Smooth muscle cell of the umbilical artery (primary cell): ENCODE measurements at places on chromosomes 12 and 14. TPM values are rescaled to one million over a fixed set of nuclear protein-coding genes. Genes with fewer than 3 reads are reported as not detected.

The FSCB gene
- under 0.01 and 0.14 TPM in 2 replicates for total RNA-seq

The SCFD1 gene
- total RNA-seq = 147 and 154 TPM in 2 replicates

The ITPK1 gene
- 9.8 and 37.6 TPM in 2 replicates for total RNA-seq

The NKX2-8 gene
- total RNA-seq = not detected in 2 replicates

The ACOT6 gene
- not detected in 2 replicates for total RNA-seq

The WNT1 gene
- total RNA-seq = not detected in 2 replicates

The MYL2 gene
- total RNA-seq = not detected in 2 replicates

The COX8C gene
- total RNA-seq = not detected in 2 replicates

The ANO4 gene
- total RNA-seq = 2.0 and 15.7 TPM in 2 replicates

The STXBP6 gene
- total RNA-seq = 5.6 and 14.1 TPM in 2 replicates

The RHOJ gene
- 3.5 and 4.2 TPM in 2 replicates for total RNA-seq

The CRIP2 gene
- total RNA-seq = 13.1 and 34.2 TPM in 2 replicates

The SIRT4 gene
- 0.69 and 2.7 TPM in 2 replicates for total RNA-seq

The TSHR gene
- not detected in 2 replicates for total RNA-seq

The MYF5 gene
- total RNA-seq = not detected in 2 replicates

The SERPINA5 gene
- not detected in 2 replicates for total RNA-seq

The SERPINA4 gene
- total RNA-seq = not detected in 2 replicates

The FAR2 gene
- total RNA-seq = 0.89 and 4.2 TPM in 2 replicates

The ZNF891 gene
- total RNA-seq = 0.89 and 1.4 TPM in 2 replicates

The UBR7 gene
- 15.7 and 27.3 TPM in 2 replicates for total RNA-seq

The NOS1 gene
- total RNA-seq = not detected in 2 replicates

The HOXC10 gene
- total RNA-seq = 6.2 and 10.7 TPM in 2 replicates

The GNB3 gene
- 3.6 and 4.7 TPM in 2 replicates for total RNA-seq

The PPHLN1 gene
- total RNA-seq = 79.9 and 98.3 TPM in 2 replicates

The RPS6KA5 gene
- 0.30 and 0.46 TPM in 2 replicates for total RNA-seq

The GPR84 gene
- 0.05 TPM in 1 of 2 replicates, not detected in the other for total RNA-seq

The CCDC197 gene
- total RNA-seq = not detected in 2 replicates

The DLST gene
- 59.7 and 95.5 TPM in 2 replicates for total RNA-seq

The TBC1D30 gene
- total RNA-seq = 0.30 and 0.42 TPM in 2 replicates

The TOMM20L gene
- not detected in 2 replicates for total RNA-seq

The PTPRB gene
- 3.0 and 23.5 TPM in 2 replicates for total RNA-seq

The NT5DC3 gene
- 3.9 and 13.8 TPM in 2 replicates for total RNA-seq

The KLHL33 gene
- under 0.01 and 0.05 TPM in 2 replicates for total RNA-seq

The ISM2 gene
- total RNA-seq = 0.14 and 0.89 TPM in 2 replicates

The TMPRSS12 gene
- not detected in 2 replicates for total RNA-seq

The ARHGDIB gene
- total RNA-seq = 7.1 and 22.5 TPM in 2 replicates

The SLC17A8 gene
- not detected in 2 replicates for total RNA-seq

The C12orf50 gene
- total RNA-seq = not detected in 2 replicates

The HOXC6 gene
- total RNA-seq = 4.2 and 4.7 TPM in 2 replicates

The IFT81 gene
- 21.4 and 33.3 TPM in 2 replicates for total RNA-seq

The PTPRR gene
- total RNA-seq = 0.30 and 2.7 TPM in 2 replicates

The ACSS3 gene
- 6.2 and 8.9 TPM in 2 replicates for total RNA-seq

The PTPRQ gene
- total RNA-seq = 2.4 and 2.9 TPM in 2 replicates

The FAM181A gene
- total RNA-seq = not detected in 2 replicates

The NELL2 gene
- 1.5 TPM in 1 of 2 replicates, not detected in the other for total RNA-seq

The PLEKHH1 gene
- 1.0 and 1.5 TPM in 2 replicates for total RNA-seq

The EML1 gene
- total RNA-seq = 6.0 and 7.7 TPM in 2 replicates

The MYF6 gene
- not detected in 2 replicates for total RNA-seq

The LMNTD1 gene
- total RNA-seq = 0.51 TPM in 1 of 2 replicates, not detected in the other

The ARHGAP9 gene
- total RNA-seq = 0.14 TPM in 1 of 2 replicates, not detected in the other

The GSG1 gene
- total RNA-seq = not detected in 2 replicates

The WNT5B gene
- total RNA-seq = 39.5 and 89.6 TPM in 2 replicates

The ZFC3H1 gene
- total RNA-seq = 36.2 and 72.7 TPM in 2 replicates

The DICER1 gene
- 39.8 and 51.0 TPM in 2 replicates for total RNA-seq
